ENCODE measurements at places on chromosomes 1 and 21.

DNA sequence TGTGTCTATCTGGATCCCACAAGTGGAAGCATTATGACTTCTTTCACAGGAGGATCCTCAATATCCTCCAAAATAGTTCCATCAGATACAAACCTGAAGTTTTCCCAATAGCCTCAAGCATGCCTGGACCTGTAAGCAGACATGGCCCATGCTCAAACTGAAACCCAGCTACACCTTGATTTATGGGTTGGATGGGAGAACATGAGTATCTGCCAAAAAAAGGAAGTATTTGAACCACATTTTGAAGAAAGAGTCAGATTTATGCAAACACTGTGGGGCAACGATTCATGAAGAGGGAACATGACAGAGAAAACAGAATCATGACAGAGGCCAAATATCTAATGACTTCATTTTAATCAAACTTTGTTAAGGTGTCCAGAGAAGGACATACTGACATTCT is 351.0 kb upstream of the NFIA start:
- no peak for DNase-seq

DNA sequence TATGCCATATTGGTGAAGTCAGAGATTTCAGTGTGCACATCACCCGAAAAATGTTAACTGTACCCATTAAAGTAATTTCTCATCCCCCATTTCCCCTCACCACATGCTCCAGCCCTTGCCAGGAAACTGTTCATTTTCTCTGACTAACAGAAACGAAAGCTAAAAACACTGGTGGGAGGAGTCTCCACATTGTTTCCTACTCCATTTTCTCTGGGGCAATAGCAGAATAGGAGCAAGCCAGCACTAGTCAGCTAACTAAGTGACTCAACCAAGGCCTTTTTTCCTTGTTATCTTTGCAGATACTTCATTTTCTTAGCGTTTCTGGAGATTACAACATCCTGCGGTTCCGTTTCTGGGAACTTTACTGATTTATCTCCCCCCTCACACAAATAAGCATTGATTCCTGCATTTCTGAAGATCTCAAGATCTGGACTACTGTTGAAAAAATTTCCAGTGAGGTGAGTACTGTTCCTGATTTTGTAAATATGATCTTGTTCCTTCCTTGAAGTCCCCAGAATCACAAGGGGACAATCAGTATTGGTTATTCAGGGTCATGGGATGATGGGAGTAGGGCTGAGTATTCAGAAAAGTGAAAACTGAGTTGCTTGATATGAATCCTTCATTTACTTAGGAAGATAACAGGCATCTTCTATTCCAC is at the start of gene IFI16:
TSS of gene IFI16 (plus strand) at position 204 of the 658 bp plus-strand sequence. CDS start 4,774 bp downstream, outside the sequence.
- peak; percentile 95 for DNase-seq

- peak; percentile 36 for DNase-seq
Observed at GRCh38 chr1:28718586-28719331, 18.0 kb upstream of the YTHDF2 start.

DNA sequence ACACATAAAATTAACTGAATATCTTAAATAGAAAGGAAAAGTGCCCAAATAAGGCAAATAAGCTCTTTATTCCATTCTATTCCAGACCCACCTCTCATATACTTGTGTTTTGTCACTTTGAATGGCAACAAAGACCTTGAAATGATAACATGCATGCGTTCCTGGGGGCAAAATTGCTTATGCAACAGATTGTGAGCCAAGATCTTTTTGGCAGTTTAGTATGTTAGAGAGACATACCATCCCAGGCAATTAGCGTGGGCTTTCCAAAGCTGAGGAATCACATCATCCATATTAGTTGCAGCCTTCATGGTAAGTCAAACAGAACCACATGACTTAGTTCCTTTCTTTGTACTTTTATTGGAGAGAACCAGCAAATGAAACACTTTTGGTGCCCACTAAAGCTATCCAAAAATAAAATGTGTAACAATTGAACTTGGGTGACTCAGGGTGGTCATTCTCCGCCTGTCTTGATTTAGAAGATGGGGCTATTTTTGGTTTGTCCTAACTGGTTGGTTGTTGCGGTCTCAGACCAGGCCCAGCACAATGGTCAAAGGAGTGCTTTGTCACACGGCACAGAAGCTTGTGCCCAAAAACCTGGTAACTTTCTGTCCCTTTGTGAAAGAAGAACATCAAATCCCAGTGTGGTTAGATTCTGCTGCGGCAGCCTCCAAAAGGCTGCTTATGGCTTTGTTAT is 68.7 kb upstream of the ATF3 start:
- DNase-seq = no peak

GRCh38 chr1:54927472-54928240 is 40.7 kb upstream of the DHCR24 start:
- peak; percentile 35 for DNase-seq

DNA sequence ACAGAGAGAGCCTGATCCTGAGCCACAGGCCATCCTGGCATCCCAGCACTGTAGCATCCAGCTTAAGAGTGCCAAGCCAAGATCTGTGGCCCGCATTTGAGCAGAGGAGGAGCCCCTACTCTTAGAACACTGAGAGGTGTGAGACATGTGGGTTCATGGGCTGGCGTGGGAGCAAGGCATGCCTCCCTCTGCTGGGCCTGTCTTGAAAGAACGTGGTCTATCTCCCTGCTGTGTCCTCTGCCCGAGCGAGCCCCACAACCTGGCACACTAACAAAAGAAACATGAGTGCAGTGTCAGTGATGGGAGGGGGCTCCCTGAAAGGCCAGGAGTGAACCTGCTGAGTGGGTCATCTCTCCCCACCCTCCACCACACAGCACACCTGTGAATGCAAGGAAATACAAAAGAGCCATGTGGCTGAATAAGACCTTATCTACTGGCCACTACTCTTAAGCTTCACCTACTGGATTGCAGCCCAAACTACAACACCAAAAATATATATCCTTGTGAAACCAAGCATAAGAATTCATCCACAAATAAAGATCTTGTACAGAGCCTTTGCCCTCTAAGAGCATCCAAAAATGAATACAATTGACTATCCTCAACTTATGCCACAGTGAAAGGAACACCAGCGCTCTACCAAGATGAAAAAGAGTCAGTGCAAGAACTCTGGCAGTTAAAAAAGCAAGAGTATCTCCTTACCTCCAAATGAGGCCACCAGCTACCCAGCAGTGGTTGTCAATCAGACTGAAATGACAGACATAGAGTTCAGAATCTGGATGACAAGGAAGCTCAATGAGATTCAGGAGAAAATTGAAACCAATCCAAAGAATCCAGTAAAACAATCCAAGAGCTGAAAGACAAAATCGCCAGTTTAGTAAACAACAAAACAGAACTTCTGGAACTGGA is 259.4 kb upstream of the DAB1 start:
- no peak for DNase-seq

DNA sequence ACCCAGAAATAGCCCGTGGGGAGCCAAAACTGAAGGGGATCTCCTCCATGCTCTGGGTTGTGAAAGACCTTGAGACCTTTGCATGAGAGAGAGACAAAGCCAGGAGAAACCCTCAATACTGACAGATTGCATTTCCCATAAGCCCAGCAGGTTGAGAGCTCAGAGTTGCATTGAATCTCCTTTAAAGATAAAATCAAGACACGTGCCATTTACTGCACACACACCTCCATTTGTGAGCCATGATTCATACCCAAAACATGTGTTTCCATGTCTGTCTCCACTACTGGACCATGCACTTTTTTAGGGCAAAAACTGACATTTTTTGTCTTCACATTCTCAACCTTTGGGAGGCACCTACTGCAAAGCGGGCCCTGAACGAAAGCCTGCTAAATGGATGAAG is 144.0 kb upstream of the NRIP1 start:
- no peak for DNase-seq

- no peak for DNase-seq
Observed at GRCh38 chr21:17690078-17690494, 77.4 kb upstream of the BTG3 start.

DNA sequence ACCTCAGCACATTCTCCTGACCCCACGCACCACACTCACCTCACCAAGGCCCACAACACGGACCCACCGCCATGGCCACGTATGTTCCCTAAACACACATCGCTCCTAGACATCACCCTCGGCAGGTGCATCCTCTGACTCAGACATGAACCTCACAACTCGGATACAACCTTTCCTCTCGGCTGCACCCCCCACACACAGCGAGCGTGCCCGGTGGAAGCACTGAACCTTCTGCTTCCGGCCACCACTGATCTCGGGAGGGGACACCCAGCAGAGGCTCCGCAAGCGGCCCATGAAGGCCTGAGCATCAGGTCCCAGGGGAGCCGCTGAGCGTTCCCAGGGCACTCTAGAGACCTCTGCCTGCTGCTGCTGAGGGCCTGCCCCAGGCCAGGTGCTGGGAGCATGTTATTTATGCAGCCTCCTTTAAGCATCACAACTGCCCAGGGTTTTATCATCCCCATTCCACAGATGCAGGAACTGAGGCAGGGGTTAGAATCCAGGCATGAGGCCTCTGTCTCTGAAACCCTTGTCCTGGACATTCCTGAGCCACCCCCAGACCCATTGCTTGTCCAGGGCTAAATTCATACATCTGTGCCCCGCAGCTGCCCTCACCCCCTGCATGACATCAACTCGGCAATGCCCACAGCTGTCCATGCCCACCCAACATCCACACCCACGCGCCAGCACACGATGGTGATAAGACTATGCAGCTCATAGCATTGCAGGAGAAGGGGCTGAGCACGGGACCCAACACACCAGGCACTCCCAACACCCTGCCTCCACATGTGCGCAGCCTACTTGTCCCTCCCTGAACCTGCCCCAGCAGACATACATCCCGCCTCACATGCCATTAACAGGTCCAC is 27.0 kb downstream of the SDC3 start:
- no peak for DNase-seq

DNA sequence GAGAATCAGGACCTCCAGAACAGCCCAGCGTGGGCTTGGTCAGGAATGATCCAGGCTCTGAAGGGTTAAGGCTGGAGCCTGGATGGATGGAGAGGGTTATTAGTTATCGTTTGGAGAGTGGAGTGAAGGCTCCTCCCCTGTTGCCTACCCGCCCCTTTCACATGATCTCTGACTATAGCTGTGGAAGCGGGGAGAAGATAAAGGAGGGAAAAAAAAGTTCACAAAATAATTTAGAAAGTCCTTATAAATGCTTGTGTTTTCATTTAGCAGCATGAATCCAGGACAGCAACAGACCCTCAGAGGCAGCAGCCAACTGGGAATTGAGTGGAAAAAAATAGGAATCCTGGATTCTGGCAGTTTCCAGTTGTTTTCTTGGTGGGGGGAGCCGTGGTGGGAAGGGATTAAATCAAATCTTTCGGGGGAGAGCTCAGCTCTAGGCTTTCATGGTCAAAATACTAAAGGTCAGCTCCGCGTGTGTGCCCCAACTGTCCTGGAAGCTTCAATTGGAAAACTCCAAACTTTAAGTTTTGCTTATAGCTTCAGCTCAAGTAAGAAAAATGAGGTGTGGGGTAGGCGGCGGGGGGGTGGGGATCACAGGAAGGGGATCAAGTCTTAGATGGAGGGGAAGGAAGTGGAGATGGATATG is 595 bp upstream of the DDR2 start:
- DNase-seq = peak; percentile 82

DNA sequence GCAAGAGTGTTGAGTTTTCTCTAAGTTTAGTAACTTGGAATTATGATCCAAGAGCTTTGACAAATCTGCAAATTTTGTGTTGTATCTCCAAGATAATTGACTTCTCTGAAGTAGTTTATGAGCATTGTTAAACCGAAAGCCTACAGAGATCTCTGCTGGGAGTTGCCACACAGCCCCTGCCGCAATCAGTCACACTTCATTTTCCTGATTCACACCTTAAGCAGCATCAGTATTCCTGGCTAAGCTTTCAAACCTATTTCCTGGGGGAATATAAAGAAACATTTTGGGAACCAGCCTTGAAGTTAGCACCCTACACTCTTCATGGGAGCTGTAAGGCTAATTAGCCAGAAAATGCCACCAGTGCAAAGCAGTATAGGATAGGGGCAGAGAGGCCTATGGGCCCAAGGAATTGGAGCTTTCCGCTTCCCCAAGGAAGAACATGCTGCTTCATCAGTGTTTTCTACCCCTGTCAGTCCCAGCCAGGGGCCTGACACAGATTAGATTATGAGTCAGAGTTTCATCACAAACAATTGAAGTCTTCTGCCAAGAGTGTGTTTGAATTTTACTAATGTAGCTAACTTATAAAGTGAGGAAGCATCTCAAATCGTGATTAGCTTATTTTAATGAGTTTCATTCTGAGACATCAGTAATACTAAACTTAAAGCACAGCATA is 23.2 kb upstream of the CACYBP start:
- peak; percentile 46 for DNase-seq

- DNase-seq = peak; percentile 99
Observed at GRCh38 chr1:214427871-214428277, 123.5 kb downstream of the PTPN14 start.

DNA sequence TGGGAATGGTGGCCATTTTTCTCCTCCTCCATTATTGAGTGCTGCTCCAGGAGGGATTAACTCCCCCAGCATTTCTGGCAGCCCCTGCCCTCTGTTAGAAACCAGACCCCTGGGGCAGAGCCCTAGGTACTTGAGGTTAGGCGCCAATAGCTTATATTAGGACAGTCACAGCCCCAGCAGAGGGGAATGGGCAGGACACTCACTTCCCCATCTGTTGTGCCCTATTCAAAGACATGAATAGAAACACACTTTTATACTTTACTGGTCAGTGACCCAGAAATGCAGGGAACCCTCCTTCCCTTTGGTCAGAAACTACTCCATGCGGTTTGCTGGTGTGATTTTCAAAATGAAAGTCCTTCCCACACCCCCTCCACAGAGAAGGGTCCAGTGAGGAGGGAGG is 267.7 kb downstream of the PTBP2 start:
- no peak for DNase-seq

DNA sequence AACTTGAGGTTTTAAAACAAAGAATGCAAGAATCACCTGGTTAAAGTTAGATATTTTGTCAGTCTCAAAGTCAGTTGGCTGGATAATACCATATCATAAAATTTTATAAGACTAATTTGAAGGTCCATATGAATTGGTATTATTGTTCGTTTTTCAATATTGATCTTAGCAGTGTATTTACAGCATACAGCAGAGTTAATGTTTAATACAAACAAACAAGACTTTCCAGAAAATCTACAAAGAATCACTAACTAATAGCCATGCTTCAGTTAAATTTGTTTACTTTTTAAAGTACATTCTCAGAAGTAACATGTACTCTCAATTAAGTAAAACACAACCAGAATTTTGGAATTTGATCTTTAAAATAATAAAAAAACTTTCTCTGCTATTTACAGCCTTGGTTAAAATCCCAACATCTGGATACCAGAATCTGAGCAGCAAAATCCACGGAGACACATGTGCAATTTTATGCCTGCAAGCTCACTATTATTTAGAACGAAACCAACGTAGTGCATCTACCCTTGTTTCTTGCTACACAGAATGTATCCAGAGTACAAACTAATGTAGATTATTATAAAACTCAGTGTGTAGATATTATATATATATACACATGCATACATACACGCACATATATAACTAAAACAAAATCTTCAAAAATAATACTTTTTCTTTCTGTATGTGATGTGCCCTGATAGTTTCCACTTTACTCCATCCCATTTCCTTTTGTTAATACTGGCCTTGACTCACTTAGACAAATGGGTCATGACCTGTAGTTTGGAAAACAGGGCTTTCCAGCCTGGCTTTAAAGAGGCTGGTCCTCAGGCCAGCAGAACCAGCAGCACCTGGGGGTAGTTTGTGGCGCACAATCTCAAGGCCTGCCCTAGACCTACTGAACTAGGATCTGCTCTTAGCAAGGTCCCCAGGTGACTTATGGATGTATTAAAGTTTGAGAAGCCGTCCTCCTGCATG is 63.6 kb upstream of the ERG start:
- DNase-seq = no peak
